NCI-H774 (cell line): ENCODE measurements at places on chromosomes 1 and 21.

DNA sequence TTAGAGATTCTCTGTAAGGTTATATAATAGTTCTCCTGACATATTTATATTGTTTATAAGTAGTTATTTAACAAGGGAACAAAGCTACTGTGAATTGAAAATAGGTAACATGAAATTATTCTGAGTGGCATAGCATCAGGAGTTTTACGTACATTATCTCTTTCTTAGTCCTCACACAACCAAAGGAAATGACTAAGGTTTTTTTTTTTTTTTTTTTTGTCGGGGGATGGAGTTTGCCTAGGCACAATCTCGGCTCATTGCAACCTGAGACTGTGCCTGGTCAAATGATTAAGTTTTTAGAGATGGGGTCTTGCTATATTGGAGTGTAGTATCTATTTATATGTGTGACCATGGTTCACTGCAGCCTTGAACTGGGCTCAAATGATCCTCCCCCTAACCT, 24.9 kb downstream of the TMED5 start:
- DNase-seq: no peak

DNA sequence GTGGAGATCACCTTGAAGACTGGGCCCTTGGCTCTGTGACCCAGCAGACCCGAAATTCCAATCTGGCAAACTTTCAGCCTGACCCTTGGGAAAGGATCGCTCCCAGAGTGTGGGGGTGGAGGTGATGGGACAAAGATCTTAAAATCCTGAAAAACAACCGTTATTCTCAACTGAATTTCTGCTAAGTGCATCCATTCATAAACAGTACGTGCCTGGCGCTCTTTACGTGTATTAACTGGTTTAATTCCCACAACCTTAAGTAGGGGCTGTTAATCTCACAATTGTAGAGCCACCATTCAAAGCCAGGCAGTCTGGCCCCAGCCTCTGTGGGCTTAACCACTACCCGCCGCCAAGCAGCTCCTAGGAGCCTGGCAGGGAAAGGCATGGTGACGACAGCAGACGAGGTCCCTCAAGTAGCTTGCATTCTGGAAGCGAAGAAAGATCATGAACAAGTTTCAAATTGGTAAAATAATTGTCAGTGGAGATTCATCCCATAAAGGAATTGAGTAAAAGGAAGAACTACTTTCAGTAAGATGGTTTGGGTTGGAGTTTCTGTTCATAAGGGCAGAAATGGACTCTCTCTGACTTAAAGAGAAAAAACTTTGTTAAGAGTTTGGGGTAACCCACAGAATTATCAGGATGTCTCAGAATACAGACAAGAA, 11.4 kb upstream of the RGS16 start:
- DNase-seq: peak; percentile 53

DNA sequence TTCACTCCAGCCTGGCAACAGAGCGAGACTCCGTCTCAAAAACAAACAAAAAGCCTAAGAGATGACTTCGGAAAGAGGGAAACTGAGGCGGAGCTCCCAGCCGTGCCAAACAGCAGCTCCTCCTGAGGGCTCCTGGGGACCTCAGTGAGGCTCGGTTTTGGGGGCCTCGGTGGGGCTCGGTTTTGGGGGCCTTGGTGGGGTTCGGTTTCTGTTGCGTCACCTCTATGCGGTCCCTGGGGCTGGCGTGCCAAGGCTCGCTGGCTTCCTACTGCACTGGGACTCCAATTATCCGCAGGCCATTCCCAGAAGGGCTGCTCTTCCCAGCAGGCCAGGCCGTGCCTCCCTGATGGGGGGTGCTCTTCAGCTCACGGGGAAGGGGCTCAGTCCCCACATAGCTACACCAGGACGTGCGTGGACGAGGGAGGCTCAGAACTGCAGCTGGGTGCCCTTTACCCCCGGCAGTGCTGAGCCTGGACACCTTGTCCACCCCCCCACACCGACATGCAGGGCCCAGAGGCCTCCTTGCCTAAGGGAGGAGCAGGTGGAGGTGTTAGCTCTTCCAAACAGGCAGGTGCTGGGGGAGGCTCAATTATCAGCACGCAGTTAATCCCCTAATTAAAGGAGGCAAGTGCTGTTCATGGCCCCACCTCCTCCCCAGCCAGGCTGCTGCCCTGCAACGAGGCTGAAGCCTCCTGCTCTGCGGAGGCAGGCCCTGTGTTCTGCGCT, 5.1 kb upstream of the C1orf159 start:
- DNase-seq: peak; percentile 43

GRCh38 chr1:232036181-232036933, 409.8 kb downstream of the DISC1 start:
- no peak for DNase-seq

GRCh38 chr1:63669151-63669961, 76.1 kb downstream of the PGM1 start:
- DNase-seq: no peak

DNA sequence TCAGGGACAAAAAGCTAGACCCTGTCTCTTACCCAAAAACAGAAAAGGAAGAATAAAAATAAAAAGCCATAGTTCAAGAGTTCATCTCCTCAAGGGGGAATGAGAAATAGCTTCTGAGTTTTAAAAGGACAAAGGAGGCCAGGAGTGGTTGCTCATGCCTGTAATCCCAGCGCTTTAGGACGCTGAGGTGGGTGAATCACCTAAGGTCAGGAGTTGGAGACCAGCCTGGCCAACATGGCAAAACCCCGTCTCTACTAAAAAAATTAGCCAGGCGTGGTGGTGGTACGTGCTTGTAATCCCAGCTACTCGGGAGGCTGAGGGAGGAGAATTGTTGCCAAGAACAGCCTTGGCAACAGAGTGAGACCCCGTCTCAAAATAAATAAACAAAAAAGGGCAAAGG, 38.6 kb upstream of the CPLANE2 start:
- DNase-seq: no peak

DNA sequence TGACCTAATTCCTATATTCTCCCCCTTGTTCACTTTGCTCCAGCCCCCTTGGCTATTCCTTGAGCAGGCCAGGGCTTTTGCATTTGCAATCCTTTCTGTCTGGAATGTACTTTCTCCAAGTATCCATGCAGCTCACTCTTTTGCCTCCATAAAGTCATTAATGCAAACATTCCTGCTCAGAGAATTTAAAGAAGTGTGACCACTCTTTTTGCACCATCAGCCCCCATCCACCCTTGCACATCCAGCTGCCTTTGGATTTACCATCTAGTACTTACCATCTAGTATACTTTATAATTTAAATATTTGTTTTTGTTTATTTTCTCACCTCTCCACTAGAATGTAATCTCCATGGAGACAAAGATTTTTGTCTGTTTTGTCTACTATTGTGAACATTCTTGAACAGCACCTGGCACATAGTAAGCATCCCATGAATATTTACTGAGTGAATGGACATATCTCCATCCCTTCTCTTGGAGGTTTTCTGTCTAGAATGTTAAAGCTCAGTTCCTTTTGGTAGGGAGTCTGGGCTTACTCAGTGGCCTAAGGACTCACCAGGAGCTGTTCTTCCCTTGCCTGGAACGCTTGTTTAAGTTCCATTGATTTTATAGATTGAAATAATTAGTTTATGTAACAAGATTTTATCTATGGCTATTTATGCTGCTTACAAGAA, 22.6 kb downstream of the SLAMF6 start:
- no peak for DNase-seq

DNA sequence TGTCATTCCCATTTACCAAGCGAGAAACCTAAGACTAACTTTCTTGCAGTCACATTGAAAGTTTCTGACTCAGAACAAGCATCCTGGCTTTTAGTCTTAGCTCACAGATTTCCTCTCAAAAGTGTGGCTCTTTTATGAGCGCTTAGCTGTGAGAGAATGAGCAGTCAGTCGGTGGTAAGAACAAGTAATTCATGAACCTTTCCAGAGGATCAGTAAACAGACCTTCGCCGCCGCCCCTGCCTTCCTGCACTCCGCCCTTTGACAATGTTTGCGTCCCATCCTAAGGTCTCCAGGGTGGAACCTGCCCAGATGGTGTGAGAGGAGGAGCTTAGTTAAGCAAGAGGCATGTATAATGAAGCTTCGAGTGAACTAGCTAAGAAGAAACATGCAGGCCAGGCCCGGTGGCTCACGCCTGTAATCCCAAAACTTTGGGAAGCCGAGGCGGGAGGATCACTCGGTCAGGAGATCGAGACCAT, 142.4 kb downstream of the GLUL start:
- no peak for DNase-seq

- DNase-seq: no peak
Observed at GRCh38 chr1:93690341-93690740, 8.7 kb upstream of the BCAR3 start.

- DNase-seq: no peak
Observed at GRCh38 chr1:227938911-227939790, 8.6 kb downstream of the WNT9A start.

DNA sequence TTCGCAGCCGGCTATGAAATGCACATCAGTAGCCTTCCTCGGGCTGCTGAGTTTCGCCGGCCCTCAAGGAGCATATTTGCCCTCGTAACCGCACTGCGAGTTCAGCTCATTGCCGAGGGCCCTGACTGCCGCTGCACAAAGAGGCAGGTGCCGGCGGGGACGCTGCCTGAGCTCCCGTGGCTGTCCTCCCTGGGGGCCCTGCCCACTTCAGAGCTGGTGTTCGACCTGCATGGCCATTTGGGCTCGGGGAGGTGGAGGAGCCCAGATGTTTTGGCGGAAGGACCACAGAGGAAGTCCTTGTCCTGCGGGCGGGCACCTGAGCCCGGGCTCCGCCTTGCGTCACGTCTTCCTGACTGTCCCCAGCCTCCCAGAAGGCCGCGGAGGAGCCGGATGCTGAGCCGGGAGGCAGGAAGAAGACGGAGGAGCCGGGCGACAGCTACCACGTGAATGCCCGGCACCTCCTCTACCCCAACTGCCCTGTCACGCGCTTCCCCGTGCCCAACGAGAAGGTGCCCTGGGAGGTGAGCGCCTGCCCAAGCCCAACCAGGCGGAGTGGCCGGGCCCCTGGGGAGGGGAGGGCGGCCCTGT, 29.9 kb upstream of the LRRC3 start:
- no peak for DNase-seq

DNA sequence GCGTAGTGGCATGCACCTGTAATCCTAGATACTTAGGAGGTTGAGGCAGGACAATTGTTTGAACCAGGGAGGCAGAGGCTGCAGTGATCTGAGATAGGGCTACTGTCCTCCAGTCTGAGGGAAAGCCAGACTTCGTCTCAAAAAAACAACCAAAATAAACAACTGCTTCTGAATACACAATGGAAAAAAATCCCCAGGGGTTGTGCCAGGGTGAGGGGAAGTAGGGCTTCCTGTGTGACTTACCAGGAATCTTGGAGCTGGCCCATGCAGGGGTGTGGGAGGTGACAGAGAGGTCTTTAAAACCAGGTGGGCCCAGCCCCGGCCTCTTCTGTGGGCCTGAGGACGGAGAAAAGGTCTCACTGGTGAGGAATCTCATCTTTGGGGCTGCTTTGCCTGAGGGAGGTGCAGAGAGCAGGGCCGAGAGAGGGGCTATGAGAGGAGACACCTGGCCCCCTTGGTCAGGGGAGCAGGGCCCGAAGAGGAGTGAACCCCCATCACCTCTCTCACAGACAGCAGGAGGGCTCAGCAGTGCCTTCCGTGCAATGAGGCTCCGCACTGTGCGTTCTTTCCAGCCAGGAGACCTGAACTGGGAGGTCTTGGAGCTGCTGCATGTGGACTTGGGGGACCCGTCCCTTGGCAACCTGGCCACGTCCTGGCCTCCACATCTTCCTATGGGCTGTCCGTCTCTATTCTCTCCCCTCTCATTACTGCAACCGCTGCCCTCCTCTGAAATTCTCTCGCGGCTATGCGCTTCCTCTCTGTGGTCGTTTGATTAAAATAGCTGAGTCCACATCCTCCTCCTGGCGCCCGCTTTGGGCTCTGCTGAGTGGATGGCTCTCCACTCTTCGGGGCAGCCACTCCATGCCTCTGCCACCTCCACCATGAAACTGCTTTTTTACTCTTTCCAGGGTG, 10.7 kb downstream of the PLA2G5 start:
- DNase-seq: no peak

DNA sequence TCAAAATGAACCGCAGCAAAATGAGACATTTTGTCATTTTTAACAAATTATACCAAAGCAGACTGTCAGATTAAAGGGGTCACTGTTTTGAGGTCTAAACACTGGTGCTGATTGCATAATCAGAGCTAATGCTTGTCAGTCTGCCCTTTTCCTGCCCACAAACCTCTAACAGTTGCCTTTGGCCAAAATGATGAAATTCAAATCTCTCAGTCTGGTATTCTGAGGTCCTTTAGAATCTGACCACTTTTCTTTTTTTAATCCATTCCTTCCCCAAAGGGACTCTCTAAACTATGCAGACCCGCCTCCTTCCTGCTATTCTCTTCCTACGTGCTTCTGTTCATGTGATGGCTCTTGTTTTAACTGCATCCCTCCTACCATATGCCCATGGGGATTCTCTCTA, 145.2 kb upstream of the SPATA6 start:
- no peak for DNase-seq

- no peak for DNase-seq
Observed at GRCh38 chr1:176543360-176544129, 80.6 kb downstream of the PAPPA2 start.

DNA sequence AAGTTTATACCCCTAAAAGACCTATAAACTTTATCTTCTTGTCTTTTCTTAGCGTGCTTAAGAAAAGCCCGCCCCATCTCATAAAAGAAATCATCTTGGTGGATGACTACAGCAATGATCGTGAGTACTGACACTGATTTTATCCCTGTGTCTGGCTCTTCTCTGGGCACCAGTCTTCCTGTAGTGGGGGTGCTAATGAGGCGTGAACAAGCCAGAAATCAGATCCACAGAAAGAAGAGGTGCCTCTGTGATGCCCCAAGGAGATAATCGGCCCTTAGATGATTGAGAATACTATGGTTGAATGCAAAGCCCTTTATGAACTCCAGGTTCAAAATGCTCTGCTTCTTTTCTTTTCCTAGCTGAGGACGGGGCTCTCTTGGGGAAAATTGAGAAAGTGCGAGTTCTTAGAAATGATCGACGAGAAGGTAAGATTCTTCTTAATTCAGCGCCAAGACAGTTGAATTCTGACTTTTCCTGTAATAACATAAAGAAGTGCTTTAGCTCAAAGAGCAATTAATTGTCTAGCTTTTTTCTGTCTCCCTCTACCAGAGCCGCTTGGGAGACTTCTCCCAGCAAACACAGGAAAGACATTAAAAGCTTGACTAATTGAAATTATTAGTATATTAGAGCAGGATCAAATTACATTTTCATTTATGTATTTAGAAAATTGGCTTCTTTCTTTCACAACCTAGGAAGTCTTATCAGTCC, 169.4 kb downstream of the GALNT2 start:
- no peak for DNase-seq

GRCh38 chr1:210908257-210908656, 225.7 kb downstream of the KCNH1 start:
- DNase-seq: no peak

DNA sequence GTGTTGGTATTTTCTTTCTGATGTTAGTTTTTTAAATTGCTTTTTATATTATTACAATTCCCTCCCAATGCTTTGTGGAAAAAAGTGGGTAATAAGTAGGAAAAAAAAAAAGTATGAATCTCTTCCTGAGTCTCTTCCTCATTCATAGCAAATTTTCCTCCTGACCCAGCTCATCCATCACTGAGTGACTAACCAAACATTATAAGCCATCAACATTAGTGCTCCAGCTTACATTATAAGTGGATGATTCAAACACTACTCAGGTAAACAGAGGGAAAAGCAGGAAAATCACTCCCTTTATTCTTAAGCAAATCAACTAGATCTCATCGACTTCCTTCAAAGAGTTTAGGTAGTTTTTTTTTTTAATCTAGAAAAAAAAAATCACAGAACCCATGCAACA, 15.4 kb upstream of the SAMD13 start:
- DNase-seq: no peak
